Right ventricle myocardium superior (tissue), 1 donor: ENCODE measurements at places on chromosomes 7 and 10. TPM values are rescaled to one million over a fixed set of nuclear protein-coding genes. Genes with fewer than 3 reads are reported as not detected.

- DNase-seq, result no peak
These were observed 28.4 kb downstream of the ZNF33A start for GRCh38 chr10:38038932-38039245.

GRCh38 chr10:34181553-34182300, 633.4 kb downstream of the PARD3 start:
- DNase-seq, result peak; percentile 51

Gene NME8
- not detected for total RNA-seq

Gene NRG3
- total RNA-seq, result 0.19 TPM
